ENCODE measurements at places on chromosomes 5 and 9. TPM values are rescaled to one million over a fixed set of nuclear protein-coding genes. Genes with fewer than 3 reads are reported as not detected.

Gene ARID3C
- polyA plus RNA-seq, result not detected

Gene MSX2
- not detected for polyA plus RNA-seq

Gene SH2D3C
- polyA plus RNA-seq, result 23.2 TPM

Gene CD74
- polyA plus RNA-seq, result 6,417 TPM

Gene ADRB2
- polyA plus RNA-seq, result 0.35 TPM

Gene SMIM32
- polyA plus RNA-seq, result not detected

Gene ENTREP1
- not detected for polyA plus RNA-seq

Gene MYO10
- 0.36 TPM for polyA plus RNA-seq

Gene FOXD4
- polyA plus RNA-seq, result not detected

Gene SPINK7
- polyA plus RNA-seq, result not detected

Gene ADAMTS13
- polyA plus RNA-seq, result 0.41 TPM

Gene DDX4
- not detected for polyA plus RNA-seq
